ENCODE measurements at places on chromosomes 12 and 14.

- DNase-seq, result no peak
Observed at GRCh38 chr12:84070292-84070691, 842.3 kb downstream of the SLC6A15 start.

DNA sequence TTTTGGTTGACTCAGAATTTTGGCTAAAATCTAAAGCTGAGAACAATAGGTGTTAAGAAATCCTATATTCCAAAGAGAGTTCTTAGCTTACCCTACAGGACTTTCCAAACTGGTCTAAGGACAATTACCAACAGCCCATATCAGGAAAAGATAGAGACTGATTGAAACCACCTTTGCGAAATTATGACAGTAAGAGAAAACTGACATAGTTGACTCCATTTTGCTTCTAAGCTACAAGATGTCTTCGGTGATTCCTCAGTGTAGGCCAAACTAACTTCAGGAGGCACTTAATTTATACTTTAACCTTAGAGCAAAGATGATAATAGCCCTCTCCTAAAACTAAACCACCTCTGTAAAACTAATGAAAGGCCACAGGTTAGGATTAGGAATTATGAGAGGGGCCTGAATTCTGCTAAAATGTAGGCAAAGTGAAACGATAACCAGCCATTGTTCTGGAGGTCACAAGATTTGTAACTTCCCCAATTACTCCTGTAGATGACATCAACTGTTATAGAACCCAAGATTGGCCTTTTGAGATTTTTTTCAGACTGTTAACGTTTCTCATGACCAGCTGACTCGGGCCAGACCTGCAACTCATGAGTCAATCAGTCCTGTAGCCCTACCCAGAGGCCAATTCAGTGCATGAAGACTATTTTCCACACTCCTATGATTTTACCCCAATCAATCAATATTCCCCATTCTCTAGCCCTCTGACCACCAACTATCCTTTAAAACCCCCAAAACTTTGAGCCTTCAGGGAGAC, 43.0 kb downstream of the KLRG1 start:
- peak; percentile 88 for DNase-seq

GRCh38 chr12:16766736-16767135, 160.8 kb upstream of the LMO3 start:
- DNase-seq, result no peak

- peak; percentile 17 for DNase-seq
Observed at GRCh38 chr14:77299771-77300170, 20.9 kb downstream of the POMT2 start.

- no peak for DNase-seq
Observed at GRCh38 chr12:1925684-1926006, 7.2 kb upstream of the CACNA2D4 start.

DNA sequence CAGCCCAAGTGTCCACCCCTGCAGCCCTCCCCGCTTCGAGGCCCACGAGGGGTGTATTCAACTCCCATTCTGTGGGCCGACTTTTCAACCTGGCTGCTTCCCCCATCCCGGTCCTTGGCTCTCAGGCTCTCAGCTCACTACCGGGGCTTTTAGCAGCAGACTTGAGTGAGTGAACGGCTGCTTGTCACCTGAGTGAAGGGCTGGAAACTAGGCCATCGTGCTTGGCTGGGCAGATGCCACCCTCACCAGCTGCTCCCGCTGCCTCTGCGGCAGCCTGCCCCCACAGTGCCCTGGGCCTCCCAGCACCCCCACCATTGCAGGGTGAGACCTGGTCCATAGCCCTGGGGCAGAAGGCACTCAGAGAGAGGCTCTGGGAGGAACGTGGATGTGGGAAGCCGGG, 59.9 kb downstream of the SLC6A12 start:
- no peak for DNase-seq

DNA sequence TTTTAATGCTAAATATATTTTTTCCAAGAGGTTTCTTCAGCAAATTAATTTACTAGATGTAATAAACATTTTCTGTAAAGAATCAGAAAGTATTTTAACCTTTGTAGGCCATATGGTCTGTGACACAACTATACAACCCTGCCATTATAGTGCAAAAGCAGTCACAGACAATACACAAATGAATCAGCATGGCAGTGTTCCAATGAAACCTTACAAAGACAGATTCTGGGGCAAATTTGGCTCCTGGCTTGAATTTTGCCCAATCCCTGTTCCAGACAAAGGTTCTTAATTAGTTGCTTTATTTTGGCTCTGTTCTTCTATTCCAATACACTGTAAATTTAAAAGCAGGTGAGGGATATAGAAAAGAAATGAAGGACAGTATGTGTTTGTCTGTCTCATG, 352.5 kb downstream of the C12orf50 start:
- no peak for DNase-seq

GRCh38 chr14:90987140-90987539, 73.3 kb downstream of the RPS6KA5 start:
- DNase-seq, result no peak

All from OCI-M1 (cell line).